ENCODE measurements at places on chromosomes 7 and 10.

GRCh38 chr7:123538189-123538714, 3.9 kb upstream of the IQUB start:
- DNase-seq: no peak

GRCh38 chr7:18390535-18390907, 105.0 kb upstream of the HDAC9 start:
- no peak for DNase-seq

DNA sequence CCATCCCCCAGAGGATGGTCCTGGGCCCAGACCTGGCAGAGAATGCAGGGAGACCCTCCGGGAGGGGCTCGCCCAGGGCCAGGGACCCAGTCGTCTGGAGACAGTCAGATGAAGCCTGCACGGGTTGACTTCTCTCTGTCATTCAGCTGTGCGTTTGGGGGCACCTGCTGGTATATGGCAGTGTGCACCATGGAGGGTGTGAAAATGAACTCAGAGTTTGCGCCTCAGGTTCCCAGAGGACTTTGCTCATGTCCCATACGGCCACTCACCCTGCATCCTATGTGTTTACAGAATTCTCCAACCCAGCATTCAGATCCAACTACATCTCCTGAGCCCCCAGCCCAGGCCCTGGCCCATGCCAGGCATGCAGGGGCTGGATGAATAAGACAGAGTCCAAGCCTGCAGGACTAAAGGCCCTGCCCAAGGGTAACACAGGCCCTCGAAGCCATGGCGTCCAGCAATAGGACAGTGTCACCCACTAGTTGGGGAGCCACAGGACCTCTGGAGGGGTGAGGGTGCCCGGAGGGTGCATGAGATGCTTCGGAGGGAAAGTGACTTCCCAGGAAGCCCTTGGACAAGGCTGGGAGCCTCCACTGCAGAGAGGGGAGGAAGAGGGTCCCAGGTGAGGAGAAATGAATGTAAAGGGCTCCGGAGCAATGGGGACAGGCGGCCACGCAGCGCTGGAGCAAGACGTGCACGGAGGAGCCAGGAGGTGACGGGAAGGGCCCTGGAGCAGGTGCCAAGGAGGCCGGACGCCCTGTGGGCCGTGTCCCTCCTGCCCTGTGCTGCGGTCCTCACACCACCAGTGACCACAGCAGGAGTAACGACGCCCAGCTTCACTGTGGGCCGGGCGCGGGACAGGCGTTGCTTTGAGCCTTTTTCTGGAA, 36.3 kb downstream of the CALML3 start:
- DNase-seq: no peak

- DNase-seq: no peak
These were observed 92.0 kb downstream of the LSMEM1 start for GRCh38 chr7:112572669-112573301.

GRCh38 chr10:105468759-105469158, 827.7 kb downstream of the SORCS3 start:
- no peak for DNase-seq

- no peak for DNase-seq
These were observed 6.1 kb downstream of the STK32C start for GRCh38 chr10:132301371-132302330.

- no peak for DNase-seq
These were observed 12.9 kb downstream of the TECTB start for GRCh38 chr10:112295853-112296830.

GRCh38 chr10:31318854-31319601, at the start of gene ZEB1:
TSS of gene ZEB1 (plus strand) at chr10:31319216. CDS start at chr10:31319235, 19 bp downstream.
- DNase-seq: peak; percentile 98

GRCh38 chr10:27413387-27413786, 90.7 kb upstream of the RAB18 start:
- DNase-seq: no peak

DNA sequence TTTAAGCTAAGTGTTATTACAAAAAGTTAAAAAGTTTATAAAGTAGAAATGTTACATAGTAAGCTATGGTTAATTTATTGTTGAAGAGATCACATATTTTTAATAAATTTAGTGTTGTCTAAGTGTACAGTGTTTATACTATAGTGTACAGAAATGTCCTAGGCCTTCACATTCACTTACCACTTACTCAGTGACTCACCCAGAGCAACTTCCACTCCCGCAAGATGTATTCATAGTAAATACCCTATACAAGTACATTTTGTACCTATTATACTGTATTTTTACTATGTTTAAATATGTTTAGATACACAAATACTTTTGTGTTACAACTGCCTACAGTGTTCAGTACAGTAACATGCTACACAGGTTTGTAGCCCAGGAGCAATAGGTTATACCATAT, 69.2 kb downstream of the DNAJC1 start:
- no peak for DNase-seq

- no peak for DNase-seq
These were observed 37.7 kb downstream of the ASB13 start for GRCh38 chr10:5628451-5629302.

DNA sequence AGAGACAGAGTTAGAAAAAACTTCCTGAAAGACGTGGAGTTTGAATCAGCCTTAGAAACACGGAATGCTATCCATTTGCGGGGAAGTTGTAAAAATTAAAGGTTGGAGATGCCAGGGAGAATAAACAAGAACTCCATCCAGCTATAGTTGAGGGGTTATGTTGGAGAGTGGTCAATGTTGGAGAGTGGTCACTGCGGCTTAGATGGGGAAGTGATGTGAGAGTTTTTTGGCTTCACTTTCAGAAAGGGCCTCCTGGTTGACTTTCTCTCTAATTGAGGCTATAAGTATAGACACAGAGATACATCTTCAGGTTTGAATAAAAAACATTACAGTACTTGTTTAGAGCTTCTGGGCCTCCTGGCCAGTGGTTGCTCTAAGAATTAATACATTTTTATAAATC, 675 bp downstream of the CC2D2B start:
- DNase-seq: no peak

- DNase-seq: no peak
These were observed 411.8 kb downstream of the ARL4A start for GRCh38 chr7:13099154-13099795.

GRCh38 chr7:18330548-18330947, 165.0 kb upstream of the HDAC9 start:
- no peak for DNase-seq

- no peak for DNase-seq
These were observed 253.5 kb upstream of the PRKCQ start for GRCh38 chr10:6833458-6834011.

GRCh38 chr10:113541549-113541927, 11.3 kb upstream of the HABP2 start:
- DNase-seq: no peak

GRCh38 chr7:27162561-27163287, 2.6 kb downstream of the HOXA9 start:
- no peak for DNase-seq

- DNase-seq: no peak
These were observed 32.6 kb upstream of the ADCYAP1R1 start for GRCh38 chr7:31019509-31019908.

DNA sequence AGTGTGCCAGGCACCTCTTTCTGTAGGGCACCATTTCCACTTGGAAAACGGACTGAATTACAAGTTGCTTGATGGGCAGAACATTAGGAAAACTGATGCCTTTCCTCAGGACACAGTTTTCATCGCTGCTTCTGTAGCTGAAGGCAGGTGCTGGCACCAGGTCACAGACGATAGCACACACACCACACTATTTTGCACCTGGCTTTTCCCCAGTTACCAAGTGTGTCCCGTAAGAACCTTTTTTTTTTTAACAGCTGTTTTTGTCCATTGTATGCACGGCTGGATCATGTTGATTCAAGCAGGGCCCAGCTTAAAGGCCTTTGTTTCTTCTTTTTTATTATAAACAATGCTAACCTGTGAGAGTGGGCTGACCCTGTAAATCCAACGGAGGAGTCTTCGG, 1.3 kb upstream of the GET4 start:
- DNase-seq: no peak

- DNase-seq: no peak
These were observed 117.9 kb downstream of the FANK1 start for GRCh38 chr10:126014309-126014708.

- DNase-seq: no peak
These were observed 20.3 kb upstream of the WNT8B start for GRCh38 chr10:100442548-100442947.

DNA sequence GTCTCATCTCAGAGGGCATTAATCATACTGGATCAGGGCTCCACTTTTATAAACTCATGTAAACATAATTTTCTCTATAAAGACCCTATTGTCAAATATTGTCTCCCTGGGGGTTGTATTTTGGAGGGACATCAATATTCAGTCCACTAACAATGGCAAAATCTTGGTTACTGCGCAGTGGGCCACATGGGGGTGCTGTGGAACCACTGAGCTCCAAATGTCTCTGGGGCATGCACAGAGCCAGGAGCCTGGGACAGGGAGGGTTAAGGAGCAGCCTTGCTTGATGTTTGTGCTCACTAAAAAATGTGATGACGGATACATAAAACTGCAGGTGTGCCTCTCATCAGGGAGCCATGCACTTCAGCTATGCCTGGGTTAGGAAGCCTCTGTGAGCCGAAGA, 62.1 kb upstream of the PRSS58 start:
- DNase-seq: no peak

- peak; percentile 59 for DNase-seq
These were observed 538 bp downstream of the TRIM8 start for GRCh38 chr10:102644646-102645387.

DNA sequence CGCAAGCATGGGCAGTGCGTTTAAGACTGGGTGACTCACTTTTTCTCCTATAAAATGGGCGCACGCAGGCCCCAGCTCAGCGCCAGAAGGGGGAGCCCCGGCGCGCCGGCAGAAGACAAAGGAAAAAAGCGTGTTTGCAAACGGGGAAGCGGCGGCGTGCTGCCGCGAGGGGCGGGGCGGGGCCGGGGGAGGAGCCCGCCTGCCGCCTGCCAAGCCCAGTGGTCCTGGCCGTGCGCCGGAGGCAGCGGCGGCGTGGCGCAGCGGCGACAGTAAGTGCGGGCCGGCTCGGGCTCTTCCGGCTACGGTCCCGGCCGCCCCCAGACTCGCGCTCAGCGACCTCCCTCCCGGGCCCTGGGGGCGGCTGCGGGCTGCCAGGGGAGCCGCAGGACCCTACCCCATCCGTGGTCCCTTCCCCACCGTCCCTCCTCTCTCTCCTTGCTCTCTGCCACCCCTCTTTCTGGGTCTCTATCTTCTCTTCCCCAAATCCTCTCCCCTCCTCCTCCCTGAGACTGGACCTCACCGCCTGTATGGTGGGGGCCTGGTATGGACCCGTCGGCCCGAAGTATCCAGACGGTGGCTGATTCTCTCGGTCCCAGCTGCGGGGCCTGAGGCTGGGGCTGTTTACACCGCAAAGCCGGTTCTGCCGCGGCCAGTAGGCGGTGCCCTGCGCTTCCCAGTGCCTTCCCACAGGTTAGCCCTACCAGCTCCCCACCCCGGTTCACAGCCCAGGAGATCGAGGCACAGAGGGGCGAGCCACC, at the start of gene SLC29A3:
TSS of gene SLC29A3 (plus strand) at position 218 of the 758 bp plus-strand sequence. CDS start at position 269, 51 bp downstream.
- DNase-seq: peak; percentile 91

GRCh38 chr10:62323751-62324150, 50.4 kb upstream of the ZNF365 start:
- no peak for DNase-seq

DNA sequence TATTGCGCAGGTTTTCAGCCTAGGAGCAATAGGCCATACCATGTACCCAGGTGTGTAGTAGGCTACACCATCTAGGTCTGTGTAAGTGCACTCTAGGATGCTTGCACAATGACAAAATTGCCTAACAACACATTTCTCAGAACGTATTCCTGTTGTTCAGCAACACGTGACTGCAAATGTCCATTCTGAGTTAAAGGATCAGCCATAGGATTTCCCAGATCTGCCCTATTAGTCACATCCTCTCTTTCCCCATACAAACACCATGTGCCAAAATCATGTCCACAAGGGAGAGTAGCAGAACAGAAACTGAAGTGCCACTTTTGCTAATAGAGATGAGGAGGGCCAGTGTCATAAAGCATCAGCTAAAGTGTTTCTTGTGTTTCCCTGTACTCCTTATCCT, 42.6 kb upstream of the AMPH start:
- no peak for DNase-seq

DNA sequence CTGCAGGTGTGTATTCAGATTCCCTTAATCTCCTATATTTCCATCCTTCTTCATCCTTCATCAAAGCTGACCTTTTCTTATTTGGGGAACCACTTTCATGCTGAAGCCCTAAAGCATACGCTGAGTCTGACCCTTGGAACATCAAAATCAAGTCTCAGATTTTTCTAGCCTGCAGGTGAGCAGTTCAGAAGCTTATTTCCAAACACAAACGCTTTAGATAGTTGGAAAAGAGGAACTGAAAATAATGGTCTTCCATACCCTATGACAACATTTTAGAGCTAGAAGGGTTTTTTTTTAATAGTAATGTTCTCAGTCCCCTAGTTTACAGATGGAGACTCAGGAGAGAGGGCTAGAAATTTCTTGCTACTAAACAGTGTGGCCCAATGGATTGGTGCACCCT, 1.6 kb upstream of the AGK start:
- no peak for DNase-seq

GRCh38 chr10:62749093-62749683, 55.3 kb upstream of the ADO start:
- no peak for DNase-seq

DNA sequence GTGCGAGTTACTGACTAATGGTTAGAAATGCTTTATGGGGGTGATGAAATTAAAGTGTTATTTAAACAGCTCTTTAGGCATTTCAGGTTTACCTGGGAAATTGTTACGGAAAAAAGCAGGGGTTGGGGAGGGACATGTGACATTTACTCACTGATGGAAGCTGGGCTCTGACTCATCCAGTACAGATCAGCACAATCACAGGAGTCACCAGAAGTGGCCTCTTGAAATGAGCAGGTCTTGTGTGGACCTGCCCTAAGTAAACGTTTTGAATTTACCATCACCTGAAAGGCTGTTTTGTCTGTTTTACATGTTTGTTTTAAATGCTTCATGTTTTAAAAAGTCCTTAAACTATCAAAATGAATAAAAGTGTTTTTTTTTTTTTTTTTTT, 2.3 kb downstream of the GLRX3 start:
- DNase-seq: no peak

DNA sequence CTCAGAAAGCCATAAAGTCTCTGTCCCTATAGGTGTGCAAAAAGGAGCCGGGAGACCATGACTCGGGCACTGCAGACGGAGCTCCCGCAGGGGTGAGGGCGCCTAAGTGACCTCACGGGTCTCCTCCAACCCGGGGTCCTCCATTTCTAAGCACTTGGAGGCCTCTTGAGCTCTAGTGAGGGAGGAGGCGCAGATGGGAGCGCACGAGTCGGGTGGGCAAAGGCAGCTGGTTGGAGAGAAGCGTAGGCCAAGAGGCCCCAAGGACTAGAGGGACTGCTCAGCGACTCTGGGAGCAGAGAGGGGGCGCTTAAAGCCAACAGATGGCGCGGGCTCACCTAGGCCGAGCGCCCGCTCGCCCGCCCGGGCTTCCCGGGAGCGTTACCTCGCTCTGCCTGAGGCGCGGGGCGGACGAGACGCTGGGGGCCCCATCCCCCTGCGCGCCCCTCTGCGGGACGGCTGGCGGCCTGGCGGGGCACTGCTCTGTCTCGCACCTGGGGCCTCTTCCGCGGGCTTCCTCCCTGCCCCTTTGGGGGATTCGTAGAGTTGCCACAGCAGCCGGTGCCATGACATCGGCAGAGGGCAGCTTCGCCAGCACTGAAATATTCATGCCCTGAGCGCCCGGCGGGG, 523 bp upstream of the CDH23 start:
- DNase-seq: no peak

- DNase-seq: peak; percentile 47
These were observed 701 bp downstream of the STK17A start for GRCh38 chr7:43583424-43584194.

- no peak for DNase-seq
These were observed 79.4 kb downstream of the MYL10 start for GRCh38 chr7:101549734-101550133.

Measured in T-helper 2 cell (primary cell).